Astrocyte of the spinal cord (primary cell): ENCODE measurements at places on chromosomes 3 and 15.

DNA sequence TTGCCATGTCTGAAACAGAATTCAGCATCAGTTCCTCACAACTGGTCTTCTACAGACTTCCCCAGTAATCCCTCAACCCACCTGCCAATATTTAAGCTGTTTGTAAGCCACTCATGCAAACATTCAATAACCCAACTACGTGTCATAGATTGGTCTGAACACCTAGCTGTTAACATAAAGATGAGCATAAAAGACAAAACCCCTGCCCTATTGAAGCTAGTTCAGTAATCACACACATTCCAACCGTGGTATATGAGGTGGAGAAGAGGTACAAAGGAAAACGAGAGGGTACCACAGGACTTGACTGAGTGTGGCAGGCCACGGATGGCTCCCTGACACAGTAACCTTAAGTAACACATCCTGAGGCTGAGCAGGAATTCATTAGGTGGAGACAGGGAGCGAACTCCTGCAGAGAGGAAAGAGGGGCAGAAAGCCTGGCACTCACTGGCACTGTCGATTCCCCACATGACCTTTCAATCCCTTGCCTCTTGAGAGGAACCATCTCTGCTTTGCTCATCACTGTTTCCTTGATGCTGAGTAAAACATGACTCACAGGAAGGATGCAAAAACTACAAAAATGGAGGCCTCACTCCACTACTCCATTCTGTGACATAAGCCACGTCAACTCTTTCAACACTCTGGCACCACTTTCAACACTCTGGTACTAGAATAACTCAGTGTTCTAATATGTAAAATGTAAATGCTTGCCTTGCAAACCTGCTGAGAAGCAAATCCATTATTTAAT, 31.3 kb downstream of the RPN1 start:
- peak; percentile 61 for DNase-seq

- no peak for DNase-seq
Observed at GRCh38 chr15:82972990-82973389, 13.0 kb upstream of the RAMAC start.

GRCh38 chr3:47888986-47889757, 86.2 kb downstream of the DHX30 start:
- no peak for DNase-seq

DNA sequence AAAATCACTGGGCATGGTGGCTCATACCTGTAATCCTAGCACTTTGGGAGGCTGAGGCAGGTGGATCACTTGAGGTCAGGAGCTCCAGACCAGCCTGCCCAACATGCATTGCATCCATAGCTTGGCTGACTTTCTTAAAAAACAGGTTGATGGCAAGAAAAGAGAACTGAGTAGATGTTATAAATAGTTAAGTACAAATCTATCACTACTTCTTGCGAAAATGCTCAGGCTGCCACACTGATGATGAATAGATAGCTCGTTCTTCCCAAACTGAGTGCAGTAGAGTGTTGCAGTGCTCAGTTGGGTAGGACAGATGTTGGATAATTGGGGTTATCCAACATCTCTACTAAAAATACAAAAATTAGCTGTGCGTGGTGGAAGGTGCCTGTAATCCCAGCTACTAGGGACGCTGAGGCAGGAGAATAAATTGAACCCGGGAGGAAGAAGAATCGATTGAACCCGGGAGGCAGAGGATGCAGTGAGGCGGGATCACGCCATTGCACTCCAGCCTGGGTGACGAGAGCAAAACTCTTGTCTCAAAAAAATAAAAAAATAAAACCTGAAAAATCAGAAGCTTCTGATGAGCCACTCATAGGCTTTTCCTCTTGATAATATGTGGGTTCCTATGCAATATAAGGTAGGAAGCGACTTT, 1.2 kb downstream of the BTLA start:
- DNase-seq: no peak

GRCh38 chr15:90872486-90873184, 4.2 kb downstream of the FURIN start:
- DNase-seq: peak; percentile 84

DNA sequence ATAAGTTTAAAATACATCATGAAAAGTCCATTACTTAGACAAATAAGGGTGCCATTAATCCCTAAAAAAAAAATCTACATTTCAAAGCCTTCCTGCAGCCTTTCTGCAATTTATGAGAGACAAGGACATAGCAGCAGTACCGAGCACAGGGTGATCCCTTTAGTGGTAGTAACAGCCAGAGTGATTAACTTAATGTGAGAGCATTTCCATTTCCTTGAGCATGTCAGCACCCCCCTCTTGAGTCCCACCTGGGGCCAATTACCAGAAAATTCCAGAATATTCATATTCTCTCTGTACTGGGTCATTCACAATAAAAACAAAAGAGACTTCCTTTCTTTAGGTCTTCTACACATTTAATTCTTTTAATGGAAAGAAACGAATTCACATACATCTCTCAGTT, 546.9 kb upstream of the CCDC54 start:
- DNase-seq: no peak

GRCh38 chr3:44065311-44066094, 176.2 kb upstream of the TOPAZ1 start:
- DNase-seq: no peak

DNA sequence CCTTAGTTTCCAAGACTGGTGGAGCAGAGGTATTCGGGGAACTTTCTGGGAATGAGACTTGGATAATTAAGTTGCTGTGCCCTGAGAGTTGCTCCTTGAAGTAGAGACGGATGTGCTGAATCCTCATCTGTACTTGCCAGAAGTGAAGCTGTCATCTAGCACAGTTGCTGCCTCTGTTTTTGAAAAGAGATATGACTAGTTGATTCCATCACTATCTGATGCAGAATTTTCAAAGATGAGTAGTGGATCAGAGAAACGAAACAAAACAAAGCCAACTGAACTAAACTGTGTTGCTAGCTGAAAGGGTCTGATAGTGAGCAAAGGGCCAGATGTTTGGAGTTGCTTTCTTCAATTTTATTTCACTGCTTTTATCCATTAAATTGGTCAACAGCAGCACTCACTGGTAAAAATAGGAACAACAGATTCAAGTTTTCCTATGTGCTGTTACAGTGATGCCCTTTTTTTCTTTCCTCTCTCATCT, 52.7 kb downstream of the MITF start:
- peak; percentile 53 for DNase-seq
